ENCODE measurements at places on chromosomes 2 and 18. TPM values are rescaled to one million over a fixed set of nuclear protein-coding genes. Genes with fewer than 3 reads are reported as not detected.

The PLCL1 gene
- 7.2 TPM for total RNA-seq

The CAPN14 gene
- total RNA-seq: 0.63 TPM

The TTN gene
- total RNA-seq: 1.3 TPM

The GAREM2 gene
- total RNA-seq: 4.7 TPM

The MTA3 gene
- total RNA-seq: 24.9 TPM

The ARHGAP15 gene
- 0.66 TPM for total RNA-seq

The EML6 gene
- 18.4 TPM for total RNA-seq

The ACTR3 gene
- 78.4 TPM for total RNA-seq

The ACOXL gene
- total RNA-seq: 0.57 TPM

The NT5DC4 gene
- 0.24 TPM for total RNA-seq

The DSC1 gene
- 0.15 TPM for total RNA-seq

The HRH4 gene
- total RNA-seq: 0.22 TPM

The OR6B2 gene
- not detected for total RNA-seq

The SERPINB10 gene
- total RNA-seq: not detected

The ANKRD53 gene
- 2.2 TPM for total RNA-seq

The CCBE1 gene
- total RNA-seq: 0.32 TPM

The SOCS6 gene
- total RNA-seq: 13.6 TPM

The TMEM178A gene
- 81.9 TPM for total RNA-seq

The IL36RN gene
- 0.73 TPM for total RNA-seq

The RBM43 gene
- 1.2 TPM for total RNA-seq

The RGPD3 gene
- total RNA-seq: 0.75 TPM

The STAT4 gene
- total RNA-seq: 2.9 TPM

The SMC6 gene
- total RNA-seq: 26.3 TPM

The SULT1C4 gene
- total RNA-seq: 2.6 TPM

The IL36G gene
- not detected for total RNA-seq

The PROC gene
- 1.2 TPM for total RNA-seq

The AQP12A gene
- total RNA-seq: not detected

The MAP3K19 gene
- total RNA-seq: 0.34 TPM

The MLPH gene
- 0.46 TPM for total RNA-seq

The MAT2A gene
- total RNA-seq: 144 TPM

The PAX3 gene
- 0.76 TPM for total RNA-seq

The TLX2 gene
- total RNA-seq: 0.77 TPM

The MRPL33 gene
- total RNA-seq: 152 TPM

The RELCH gene
- total RNA-seq: 41.2 TPM

The ATOH8 gene
- total RNA-seq: 1.9 TPM

The GRHL1 gene
- 2.6 TPM for total RNA-seq

The FN1 gene
- total RNA-seq: 641 TPM

The TXNDC2 gene
- 0.44 TPM for total RNA-seq

The NCKAP5 gene
- total RNA-seq: 5.3 TPM

The EPC2 gene
- total RNA-seq: 35.6 TPM

The CD207 gene
- total RNA-seq: 0.44 TPM

The DAPL1 gene
- total RNA-seq: not detected

The RAB17 gene
- total RNA-seq: 1.3 TPM

The SOWAHC gene
- total RNA-seq: 6.6 TPM

The KCNJ3 gene
- total RNA-seq: 0.43 TPM

The EIF5B gene
- 58.9 TPM for total RNA-seq

The SEPTIN10 gene
- total RNA-seq: 49.2 TPM

The DSC3 gene
- total RNA-seq: 3.9 TPM

The RSAD2 gene
- 0.52 TPM for total RNA-seq

The RPRM gene
- total RNA-seq: 275 TPM

The ROCK1 gene
- total RNA-seq: 21.7 TPM

The ADAM23 gene
- total RNA-seq: 44.4 TPM

The CHST9 gene
- 0.39 TPM for total RNA-seq

The ASB18 gene
- 0.82 TPM for total RNA-seq

The EMILIN2 gene
- 0.67 TPM for total RNA-seq

The IGFBP2 gene
- 447 TPM for total RNA-seq

The CHN1 gene
- total RNA-seq: 166 TPM

The SERPINB12 gene
- not detected for total RNA-seq

Measured in motor neuron (in vitro differentiated cells).